ENCODE measurements at places on chromosomes 4 and X. TPM values are rescaled to one million over a fixed set of nuclear protein-coding genes. Genes with fewer than 3 reads are reported as not detected.

DNA sequence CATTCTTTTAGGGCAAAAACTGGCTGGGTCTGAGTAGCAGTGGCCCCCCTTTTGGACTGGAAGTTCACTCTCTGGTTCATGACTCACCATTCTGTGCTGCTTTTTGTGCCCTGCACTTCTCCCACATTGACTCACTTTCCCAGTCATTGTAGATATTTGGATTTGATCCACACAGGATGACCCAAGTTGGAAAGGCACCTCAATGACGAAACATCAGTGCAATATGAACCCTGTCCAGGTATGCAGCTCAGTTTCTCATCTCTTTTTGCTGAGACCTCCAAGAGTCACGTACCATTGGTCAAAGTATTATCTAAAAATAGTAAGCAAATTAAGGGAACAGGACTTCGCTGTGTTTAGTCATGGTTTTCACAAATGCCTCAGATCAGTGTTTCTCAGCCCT lies 92.7 kb downstream of the CBLL2 start:
- no peak for DNase-seq

- DNase-seq: no peak
Measured at GRCh38 chr4:149183638-149184037, 632.0 kb downstream of the IQCM start.

Gene TIGD4
- total RNA-seq: 0.39 TPM

DNA sequence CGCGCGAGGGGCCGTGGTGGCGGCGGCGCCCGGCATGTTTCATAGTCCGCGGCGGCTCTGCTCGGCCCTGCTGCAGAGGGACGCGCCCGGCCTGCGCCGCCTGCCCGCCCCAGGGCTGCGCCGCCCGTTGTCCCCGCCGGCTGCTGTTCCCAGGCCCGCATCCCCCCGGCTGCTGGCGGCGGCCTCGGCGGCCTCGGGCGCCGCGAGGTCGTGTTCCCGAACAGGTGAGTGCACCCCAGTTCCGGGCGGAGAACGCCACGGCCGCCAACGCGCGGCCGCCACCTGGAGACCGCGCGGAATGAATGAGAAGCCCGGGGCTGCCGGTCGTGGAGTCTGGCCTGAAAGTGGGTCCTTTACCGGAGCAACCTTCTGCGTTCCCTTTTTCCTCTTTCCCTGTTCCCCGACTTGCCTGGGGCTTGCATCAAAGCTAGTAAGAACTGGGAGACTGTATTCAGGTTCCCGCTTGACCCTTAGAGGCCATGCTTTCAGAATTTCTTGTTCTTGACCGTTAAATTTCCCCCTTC lies 429 bp downstream of the NOCT start:
- DNase-seq: no peak

DNA sequence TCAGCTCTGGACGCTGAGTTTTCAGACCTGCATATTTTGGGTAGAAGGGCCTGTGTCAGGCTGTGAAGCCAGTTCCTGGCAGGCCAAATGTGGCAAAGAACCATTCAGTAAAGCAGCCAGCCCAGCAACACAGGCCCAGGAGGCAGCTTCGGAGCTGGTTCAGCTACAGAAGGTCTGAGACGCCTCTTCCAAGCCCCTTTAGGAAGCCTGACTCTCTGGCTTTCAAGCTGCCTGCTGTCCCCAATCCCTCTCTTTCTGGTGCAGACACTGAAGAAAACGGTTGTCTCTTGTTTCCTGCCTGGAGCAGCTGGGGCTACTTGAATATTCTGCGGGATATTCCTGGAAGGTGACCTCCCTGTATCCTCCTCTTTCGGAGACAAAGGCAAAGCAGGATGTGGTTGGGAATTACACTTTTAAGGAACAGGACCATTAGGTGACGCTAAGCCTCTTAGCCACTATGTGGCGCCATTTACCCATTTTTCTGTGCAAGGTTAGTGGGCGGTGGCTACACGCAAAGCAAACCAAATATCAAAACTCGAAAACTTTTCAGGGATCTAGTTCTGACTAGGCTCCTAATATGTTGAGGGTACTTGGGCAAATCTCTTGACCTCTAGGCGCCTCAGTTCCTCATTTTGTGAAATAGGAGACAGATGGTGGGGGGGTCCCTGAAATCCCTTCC lies 47.2 kb upstream of the LAS1L start:
- DNase-seq: peak; percentile 62

DNA sequence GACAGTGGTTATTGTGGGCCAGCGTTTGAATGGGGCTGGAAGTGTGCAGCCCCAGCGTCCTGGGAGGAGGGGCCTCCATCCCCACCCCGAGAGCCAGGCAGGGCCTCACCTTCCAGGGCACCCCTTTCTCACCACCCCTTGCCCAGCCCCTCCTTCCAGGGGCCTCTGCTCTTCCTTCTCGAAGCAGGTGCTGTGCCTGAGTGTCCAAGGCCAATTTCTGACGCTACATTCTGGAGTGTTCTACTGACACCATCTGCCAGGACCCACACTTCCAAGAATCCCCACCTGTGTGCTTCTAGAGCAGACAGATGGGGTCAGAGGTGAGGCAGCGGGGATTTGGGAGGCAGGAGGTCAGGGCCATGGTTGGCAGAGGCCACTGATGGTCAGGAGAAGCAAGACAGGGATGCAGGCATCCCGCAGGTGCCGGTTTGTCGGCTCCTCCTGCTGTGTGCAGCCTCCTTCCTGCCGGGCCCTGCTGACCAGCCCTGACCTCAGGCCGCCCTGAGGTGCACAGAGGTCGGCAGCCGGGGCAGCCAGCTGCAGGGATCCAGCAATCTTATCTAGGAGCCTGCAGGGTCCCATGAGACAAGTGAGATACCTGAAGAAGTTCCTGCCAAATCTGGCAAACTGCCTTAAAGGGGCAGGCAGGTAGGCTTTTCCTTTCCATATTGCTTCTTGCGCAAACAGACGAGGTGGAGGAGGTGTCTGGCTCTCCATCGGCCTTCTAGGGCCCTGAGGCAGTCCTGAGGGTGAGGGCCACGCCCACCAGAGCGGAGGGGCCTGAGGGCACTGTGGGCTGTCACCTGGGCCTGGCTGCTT lies 18.8 kb downstream of the MSANTD1 start:
- DNase-seq: no peak

Gene TMEM156
- 37.2 TPM for total RNA-seq

DNA sequence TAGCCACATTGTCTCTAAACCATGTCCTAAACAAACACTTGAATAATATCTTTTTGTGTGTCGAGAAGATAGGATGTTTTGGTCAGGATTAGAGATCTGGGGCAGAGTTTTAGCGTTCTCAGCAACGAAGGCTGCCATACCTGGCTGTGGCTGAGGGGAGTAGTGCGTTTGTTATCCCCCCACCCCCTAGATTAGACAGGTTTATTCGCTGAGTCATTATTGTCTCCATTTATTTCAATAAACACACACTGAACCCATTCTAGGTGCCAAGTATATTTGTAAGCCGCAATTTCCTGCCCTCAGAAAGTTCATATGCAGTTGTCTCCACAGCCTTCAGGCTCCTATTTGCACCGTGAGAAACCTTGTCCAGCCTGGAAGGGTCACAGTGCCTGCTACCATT lies 1684.8 kb upstream of the TENM3 start:
- DNase-seq: no peak

Gene RBMXL3
- total RNA-seq: not detected

- no peak for DNase-seq
Measured at GRCh38 chr4:63799166-63799565, 610.1 kb downstream of the TECRL start.

Gene MPP1
- 37.1 TPM for total RNA-seq

Measured in activated T-cell treated with anti-CD3 and anti-CD28 coated beads, Interleukin-2, amount 50 U/mL, for 72 hours (primary cell).